ENCODE measurements at places on chromosomes 2 and 18. TPM values are rescaled to one million over a fixed set of nuclear protein-coding genes. Genes with fewer than 3 reads are reported as not detected.

- DNase-seq = no peak
Measured at GRCh38 chr2:197782126-197782525, 3.0 kb downstream of the BOLL start.

The PRKAG3 gene
- not detected for total RNA-seq

- DNase-seq = no peak
Measured at GRCh38 chr2:162521871-162522650, 178.1 kb downstream of the GCA start.

- no peak for DNase-seq
Measured at GRCh38 chr2:235330775-235331451, 162.9 kb upstream of the AGAP1 start.

The NR4A2 gene
- total RNA-seq = 7.5 TPM

DNA sequence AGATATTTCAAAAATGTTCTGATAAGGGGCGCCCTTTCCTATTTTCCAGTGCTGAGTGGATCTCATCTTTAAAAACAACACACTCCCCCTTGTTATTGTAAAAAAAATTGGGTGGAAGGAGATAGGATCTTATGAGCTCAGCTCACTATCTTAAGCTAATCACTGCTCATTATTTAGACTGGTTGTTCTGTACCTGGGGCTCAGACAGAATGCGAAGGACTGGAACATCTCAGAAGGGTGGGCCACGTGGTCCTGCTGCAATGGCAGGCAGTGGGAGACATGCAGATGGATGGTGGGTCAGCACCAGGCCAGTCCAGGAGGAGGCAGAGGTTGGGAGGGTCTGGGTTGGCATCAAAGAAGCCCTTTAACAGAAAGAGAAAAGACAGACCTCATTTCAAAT lies 48.3 kb upstream of the GPR155 start:
- DNase-seq = no peak

- DNase-seq = no peak
Measured at GRCh38 chr2:230225486-230225885, at the start of gene SP140. TSS of gene SP140 (plus strand) at chr2:230225736. CDS start at chr2:230225845, 109 bp downstream.

DNA sequence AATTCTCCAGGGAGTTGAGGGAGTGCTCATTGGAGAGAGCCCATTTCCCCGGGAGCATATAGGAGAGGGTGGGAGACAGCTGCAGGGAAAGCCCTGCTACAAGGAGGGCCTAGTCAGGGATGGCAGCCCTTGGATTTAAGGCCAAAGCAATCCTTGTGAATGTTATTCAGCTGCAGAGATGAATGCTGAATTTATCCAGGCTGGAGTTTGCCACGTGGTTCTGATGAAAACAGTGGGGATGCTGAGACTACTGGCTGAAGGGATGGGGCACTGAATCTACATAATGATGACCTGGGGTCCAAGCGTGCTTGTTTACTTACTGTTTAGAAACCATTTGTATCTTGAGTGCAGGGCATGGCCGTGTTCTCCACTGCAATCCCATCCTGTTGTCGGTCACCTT lies 35.6 kb upstream of the RNF149 start:
- DNase-seq = no peak

All from thyroid gland (tissue), 4 donors.